ENCODE measurements at places on chromosomes 11 and 22.

DNA sequence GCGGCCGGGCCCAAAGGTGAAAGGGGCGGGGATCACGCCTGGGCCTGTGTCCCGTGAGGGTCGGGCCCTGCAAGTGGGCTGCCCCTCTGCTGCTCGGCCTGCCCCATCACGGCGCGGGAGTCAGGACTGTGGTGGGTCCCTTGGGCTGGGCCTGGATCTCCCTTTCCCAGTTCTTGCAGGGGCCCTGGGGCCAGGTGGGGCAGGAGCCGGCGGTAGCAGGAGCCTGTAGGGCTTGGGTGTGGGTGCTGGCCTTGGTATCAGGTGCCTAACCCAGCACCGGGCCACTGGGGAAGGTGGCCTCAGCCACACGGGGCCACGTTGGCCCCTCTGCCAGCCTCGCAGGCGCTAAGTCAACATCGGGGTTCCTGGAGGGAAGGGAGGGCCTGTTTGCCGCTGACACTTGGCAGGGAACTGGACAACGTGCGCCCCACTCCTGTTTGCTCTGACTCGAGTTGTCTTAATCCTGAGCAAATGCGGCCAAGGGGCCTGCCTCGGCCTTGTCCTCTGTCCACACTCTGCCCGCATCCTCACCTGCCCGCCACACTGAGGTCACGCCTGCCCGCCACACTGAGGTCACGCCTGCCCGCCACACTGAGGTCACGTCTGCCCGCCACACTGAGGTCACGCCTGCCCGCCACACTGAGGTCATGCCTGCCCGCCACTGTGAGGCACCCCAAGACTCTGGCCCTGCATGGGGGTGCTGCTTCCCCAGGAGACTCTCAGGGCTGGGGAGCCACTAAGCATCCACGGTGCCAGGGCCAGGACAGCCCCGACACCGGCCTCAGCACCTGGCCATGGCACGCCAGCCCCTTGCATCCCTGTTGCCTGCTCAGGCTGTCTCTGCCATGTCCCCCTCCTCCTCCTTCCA, 14.2 kb upstream of the MUC5B start:
- no peak for DNase-seq

DNA sequence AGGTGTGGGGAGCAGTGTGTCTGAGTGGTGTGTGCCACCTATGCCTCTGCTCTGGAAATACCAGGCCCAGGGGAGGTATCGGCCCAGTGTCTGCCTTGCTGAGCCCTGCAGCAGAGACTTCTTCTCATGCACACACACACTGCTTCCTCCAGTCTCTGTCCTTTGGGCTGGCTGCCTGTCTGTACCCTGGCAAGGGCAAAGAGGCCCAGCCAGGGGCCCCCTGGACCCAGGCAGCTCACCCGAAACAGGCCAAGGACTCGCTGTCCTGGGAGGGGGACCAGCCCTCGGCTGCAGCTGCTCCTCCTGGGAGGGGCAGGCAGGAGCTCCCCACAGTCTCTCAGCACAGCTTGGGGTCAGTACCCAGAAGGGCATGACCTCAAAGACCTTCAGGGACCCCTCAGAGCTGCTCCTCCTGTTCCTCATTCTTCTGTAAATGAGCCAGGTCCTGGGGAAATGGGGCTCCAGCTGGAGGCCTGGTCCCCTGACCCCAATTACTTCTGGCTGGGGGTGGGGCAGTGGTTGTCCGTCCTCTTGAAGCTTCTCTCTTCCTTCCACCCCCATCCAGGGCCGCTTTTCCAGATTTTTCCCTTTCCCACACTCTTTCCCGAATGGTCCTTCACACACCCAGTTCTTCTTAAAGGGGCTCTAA, 24.5 kb upstream of the ALX4 start:
- DNase-seq: no peak

- no peak for DNase-seq
Observed at GRCh38 chr22:24968066-24968561, 15.6 kb downstream of the KIAA1671 start.

DNA sequence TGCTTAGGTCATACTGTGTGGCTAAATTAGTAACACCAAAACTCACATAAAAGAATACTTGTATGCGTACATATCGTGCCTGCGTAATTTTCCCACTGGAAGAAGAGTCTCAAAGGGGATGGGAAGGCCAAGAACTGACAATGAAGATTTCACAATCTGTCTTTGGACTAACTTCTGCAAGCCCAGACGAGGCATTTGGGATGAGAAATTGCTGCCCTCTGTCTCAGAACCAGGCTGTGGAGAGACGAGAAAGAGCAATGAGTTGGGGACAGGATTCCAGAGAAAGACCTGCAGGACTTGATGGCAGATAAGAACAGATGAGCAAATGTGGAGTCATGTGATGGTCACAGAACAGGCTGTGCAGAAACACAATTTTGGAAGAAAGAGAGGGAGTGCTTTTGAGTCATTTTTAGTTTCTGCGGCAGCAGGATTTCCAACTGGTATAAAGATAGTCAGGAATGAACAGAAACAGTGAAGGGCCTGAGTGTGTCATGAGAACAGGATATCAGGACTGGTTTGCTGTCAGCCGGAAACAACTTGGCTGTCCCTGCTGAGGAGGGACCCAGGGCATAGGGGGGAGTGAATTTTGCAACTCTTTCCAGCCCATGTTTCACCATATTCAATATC, 82.7 kb upstream of the CTSC start:
- DNase-seq: peak; percentile 89

- DNase-seq: no peak
Observed at GRCh38 chr11:704781-705645, 1.0 kb upstream of the EPS8L2 start.

All from fibroblast of pulmonary artery (primary cell).